ENCODE measurements at places on chromosomes 13 and 19. TPM values are rescaled to one million over a fixed set of nuclear protein-coding genes. Genes with fewer than 3 reads are reported as not detected.
A peak's percentile ranks its signal among the peaks of the same experiment; 100 is the strongest.

Gene OR10H1
- total RNA-seq: not detected

Gene APOE
- 824 TPM for total RNA-seq

GRCh38 chr19:54173951-54174834, 1.2 kb upstream of the TMC4 start:
- peaks cover 20% of the 10 kb centered on the region for H3K4me1 ChIP-seq
- no peak for DNase-seq
- H3K36me3 ChIP-seq: peaks cover 11% of the 10 kb centered on the region
- no peak overlapping the region for H3K27ac ChIP-seq

DNA sequence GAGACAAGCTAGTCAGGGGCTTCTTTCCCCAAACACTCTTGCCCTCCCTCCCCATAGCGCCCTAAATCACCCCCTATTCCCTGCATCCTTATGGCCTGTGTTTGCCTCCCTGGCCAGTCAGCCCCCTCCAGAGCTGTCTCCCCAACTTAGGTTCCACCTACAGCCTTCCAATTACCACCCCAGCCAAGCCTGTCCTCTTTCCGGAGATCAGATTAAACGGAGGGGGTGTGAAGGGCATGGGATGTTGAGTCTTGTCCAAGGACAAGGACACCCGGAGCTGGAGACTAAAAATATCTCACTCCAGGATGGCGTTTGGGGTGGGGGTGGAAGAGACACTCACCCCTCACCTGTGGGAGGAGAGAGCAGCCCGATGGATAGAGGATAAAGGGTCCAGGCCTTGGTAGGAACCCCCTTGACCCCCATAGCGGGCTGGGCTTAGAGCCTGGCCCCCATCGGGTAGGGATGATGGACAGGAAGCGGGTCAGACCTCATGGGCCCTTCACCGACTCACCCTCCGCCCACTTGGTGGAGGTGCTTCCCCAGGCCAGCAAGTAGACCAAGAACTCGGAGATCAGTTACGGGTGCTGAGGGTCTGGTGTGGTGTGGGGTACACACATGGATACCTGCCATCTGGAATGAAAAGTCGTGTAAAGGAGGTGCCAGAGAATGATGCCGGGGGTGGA, 6.0 kb downstream of the ZNF865 start:
- no peak for DNase-seq
- no peaks in the 10 kb centered on the region for H3K27me3 ChIP-seq
- no peak overlapping the region for H3K27ac ChIP-seq
- peaks cover 25% of the 10 kb centered on the region for H3K36me3 ChIP-seq

DNA sequence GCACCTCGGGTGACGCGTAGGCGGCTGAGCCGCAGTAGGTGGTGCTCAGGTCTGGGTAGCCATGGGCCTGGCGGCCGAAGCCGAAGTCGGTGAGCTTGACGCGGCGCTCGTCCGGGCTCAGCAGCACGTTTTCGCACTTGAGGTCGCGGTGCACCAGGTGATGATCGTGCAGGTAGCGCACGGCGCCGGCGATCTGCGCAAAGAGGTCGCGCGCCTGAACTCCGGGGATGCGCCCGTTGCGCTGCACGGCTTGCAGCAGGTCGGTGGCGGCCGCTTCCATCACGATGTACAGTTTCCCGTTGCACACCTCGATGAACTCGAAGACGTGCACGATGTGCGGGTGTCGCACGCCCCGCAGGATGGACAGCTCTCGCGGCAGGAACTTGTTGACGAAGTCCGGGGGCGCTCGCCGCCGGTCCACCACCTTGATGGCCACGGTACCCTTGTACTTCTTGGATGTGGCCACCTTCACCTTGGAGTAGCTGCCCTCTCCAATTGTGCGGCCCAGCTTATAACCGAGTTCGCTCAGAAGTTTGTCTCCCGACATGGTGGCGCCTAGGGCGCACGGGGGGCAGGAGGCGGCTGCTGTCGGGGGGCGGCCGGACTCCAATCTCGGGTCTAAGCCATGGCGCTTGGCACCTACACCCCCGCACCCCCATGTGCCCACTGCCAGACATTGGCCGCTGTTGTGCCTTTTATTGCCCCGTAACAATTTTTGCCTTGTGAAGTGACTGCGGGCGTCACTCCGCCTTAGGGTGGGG, at the start of gene TSSK6:
Gene TSSK6, minus strand, starts transcription at position 668 of the 761 bp plus-strand sequence. Its CDS starts 121 bp downstream, at position 547.
- peak within 1 kb of the TSS; percentile 90 for H3K4me3 ChIP-seq
- peaks cover 10% of the 10 kb centered on the region for H3K4me1 ChIP-seq
- peaks cover 11% of the 10 kb centered on the region for H3K36me3 ChIP-seq
- DNase-seq: no peak
